ENCODE measurements at places on chromosomes 7 and 10.

DNA sequence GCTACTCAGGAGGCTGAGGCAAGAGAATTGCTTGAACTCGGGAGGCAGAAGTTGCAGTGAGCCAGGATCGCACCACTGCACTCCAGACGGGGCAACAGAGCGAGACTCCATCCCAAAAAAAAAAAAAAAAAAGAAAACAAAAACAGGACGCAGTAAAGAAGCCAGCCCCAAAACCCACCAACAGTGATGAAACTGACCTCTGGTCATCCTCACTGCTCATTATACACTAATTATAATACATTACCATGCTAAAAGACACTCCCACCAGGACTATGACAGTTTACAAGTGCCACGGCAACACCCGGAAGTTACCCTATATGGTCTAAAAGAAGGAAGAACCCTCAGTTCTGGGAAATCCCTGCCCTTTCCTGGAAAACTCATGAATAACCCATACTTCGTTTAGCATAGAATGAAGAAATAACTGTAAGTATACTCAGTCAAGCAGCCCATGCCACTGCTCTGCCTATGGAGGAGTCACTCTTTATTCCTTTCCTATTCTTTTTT, 40.0 kb upstream of the EIF4H start:
- no peak for DNase-seq

- no peak for DNase-seq
Measured at GRCh38 chr7:8236780-8237407, 25.1 kb downstream of the ICA1 start.

DNA sequence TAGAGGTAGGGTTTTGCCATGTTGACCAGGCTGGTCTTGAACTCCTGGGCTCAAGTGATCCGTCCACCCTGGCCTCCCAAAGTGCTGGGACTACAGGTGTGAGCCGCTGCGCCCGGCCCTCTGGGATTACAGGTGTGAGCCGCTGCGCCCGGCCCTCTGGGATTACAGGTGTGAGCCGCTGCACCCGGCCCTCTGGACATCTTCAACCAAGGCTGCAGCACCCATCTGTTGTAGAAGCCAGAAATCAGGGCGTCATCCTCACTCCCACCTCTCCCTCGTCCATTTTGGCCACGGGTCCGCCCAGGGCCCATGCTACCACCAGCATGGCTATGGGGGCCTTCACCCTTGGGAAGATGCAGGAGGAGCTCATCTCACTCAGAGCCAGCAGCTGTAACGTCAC, 38.5 kb upstream of the EBF3 start:
- no peak for DNase-seq

- DNase-seq: no peak
Measured at GRCh38 chr10:102368077-102368476, 27.4 kb upstream of the NFKB2 start.

- DNase-seq: no peak
Measured at GRCh38 chr7:8212638-8213037, 49.3 kb downstream of the ICA1 start.

- no peak for DNase-seq
Measured at GRCh38 chr10:112741830-112742402, 208.1 kb upstream of the TCF7L2 start.

DNA sequence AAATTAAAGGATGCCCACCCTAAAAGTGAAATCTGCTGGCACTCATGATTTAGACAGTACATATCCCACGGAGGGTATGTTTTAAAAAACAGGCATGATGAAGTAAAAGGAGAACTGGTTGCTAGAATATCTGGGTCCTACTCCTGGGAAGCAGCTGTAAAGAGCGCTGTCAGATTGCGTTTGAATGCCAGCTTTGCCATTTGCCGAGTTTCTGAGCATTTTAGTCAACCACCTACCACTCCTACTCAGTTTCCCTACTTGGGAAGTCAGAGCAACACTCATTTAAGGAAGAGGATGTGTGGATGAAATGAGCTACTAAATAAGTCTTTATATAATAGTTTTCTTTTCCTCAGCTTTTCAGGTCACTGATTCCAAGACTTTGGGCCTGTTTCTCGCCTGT, 1.1 kb upstream of the UMAD1 start:
- DNase-seq: no peak

Data from activated T-helper 1 cell treated with anti-CD3 and anti-CD28 coated beads, Interleukin-2, amount 50 U/mL, for 16 hours (primary cell).